ENCODE measurements at places on chromosomes 5 and 9.

DNA sequence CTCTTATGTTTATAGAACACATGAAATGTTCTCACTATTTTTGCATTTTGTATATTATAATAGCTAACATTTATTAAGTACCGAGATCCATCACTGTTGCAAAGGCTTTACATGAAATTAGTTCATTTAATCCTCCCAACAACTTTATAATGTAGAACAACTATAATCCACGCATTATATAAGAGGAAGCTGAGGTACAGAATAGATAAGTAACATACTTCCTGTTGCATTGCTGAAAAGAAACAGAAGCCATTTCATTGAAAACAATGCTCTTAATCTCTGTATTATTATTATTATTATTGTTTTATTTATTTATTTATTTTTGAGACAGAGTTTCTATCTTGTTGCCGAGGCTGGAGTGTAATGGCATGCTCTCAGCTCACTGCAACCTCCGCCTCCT lies 7.9 kb upstream of the INSYN2B start:
- DNase-seq = no peak

- DNase-seq = no peak
Measured at GRCh38 chr5:65326922-65327321, 154.8 kb downstream of the ADAMTS6 start.

DNA sequence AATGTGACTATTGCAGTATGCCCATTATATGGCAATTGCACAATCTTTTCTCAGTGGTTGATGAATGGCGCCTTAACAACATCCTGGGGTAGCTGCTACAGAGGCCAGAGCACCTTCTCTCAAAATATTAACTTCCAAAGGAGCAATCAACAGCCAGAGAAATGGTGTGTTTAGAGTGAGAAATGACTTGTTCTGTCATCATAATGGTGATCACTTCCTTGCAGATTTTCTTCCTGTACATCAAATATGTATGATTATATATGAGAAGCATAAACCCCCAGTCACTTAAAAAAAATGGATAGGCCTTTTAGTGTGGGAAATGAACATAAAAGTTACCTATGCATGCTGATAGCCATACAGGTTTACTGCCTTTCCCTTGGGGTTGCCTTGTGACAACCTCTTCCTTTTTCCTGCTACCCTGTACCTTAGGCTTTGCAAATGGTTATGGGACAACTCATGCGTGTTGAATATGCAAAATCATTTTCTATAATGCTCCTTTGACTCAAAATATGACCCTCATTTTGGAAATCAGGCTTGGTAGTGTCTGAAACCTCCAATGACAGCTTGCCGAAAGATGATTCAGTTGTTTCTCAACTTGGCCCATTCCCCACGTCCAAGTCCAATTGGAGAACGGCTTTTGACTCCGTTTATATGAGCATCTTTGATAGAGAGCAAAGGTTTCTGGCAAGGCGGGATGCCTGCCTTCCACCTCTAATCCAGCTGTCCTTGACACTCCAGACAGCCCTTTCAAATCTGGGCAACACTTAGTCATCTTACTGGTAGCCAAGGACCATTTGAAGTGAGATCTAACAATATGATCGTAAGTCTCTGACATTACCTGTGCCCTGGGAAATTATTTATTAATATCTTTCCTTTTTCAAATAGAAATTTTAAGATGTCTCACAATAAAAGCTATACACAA lies 69.3 kb downstream of the SLC1A1 start:
- DNase-seq = no peak

DNA sequence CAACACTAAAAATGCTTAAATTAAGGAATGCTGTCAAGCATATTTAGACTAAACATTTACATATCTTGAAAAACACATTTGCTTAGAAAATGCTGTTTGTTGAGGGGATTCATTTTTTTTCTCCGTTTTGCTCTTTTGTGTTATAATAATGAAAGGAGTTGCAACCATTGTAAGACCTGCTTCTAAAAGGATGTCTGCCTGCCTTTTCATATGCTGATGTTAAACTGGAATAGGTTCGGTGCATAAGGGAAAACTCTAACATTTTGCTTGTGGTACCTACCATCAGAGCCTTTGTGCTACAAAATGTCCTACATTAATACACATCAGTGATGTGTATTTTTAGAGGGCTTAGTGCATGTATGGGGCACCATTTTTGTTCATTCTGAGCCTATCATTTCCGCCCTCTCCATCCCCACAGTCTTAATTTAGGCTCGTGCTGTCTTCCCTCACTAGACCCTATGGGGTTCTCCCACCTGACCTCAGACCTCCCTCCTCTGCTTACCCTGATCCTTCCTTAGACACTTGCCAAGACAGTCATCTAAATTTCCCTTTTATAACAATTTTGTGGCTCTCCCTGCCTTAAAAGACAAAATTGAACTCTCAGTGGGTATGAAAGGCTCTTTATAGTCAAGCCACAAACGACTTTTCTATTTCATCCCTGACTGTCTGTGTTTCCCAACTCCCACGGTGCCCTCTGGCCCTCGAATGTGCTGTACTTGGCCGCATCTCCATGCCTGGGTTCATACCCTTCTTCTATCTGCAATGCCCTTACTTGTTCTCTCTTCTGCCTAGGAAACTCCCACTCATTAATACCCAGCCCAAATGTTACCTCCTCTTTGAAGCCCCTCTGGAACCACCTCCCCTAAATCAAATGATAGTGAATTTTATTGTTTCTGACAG lies 61.2 kb downstream of the CMYA5 start:
- no peak for DNase-seq

DNA sequence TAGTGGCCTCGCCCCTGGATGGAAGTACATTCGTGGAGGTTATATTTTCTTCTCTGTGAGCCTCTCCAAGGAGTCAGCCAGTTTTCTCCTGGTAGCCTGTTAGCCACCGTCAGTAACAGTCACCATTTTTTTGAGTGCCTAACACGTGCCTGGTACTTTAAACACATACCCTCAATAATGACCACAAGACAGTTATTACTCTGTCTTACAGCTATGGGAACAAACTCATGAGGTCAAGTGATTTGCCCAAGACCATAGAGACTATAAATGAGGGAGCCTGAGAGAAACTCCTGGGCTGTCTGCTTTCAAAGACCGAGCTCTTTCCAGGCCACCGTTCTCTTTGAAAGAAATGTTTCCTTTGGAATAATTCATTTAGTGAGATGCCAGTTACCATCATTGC lies 90.4 kb downstream of the PALM2AKAP2 start:
- DNase-seq = no peak

DNA sequence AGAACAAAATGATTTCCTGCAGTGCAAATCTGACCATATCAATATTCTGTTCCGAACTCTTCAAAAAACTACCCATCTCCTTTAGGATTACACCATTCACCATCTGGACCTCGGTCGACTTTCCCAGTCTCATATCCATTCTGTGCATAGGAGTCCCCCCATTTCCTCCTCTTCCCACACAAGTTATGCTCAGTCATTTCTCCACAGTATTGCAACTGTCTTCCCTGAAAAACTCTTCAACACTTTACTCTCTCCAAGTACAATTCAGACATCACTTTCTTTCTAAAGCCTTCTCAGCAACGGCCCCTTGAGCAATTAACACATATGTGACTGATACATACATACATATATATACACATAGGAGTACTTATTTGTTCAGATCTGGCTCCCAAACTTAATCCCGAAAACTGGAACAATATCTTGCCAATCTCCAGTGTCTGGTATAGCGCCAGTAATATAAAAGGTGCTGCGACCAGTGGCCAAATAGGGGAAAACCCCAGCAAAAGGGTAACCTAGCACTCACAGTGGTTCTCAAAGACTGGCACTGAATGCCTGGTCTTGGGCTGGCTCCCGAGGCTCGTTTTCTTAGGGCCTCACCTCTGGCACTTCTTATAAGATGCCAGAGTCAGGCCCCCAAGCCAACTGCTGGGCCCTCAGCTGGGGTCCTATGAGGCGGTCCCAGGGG lies 629 bp downstream of the ZBTB26 start:
- no peak for DNase-seq

DNA sequence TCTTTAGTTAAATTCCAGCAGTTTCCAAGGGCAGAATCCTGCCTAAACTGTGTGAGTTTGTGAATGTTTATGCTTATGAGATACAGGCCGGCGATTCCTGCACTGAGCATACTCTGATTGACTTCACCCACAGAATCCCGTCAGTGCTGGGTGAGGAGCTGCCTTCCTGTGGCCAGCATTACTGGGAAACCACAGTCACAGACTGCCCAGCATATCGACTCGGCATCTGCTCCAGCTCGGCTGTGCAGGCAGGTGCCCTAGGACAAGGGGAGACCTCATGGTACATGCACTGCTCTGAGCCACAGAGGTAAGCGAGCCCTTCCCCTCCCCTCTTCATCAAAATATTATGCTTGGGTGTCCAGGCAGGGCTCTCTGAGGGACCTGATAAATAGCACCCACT lies 103.7 kb downstream of the CMYA5 start:
- DNase-seq = no peak

DNA sequence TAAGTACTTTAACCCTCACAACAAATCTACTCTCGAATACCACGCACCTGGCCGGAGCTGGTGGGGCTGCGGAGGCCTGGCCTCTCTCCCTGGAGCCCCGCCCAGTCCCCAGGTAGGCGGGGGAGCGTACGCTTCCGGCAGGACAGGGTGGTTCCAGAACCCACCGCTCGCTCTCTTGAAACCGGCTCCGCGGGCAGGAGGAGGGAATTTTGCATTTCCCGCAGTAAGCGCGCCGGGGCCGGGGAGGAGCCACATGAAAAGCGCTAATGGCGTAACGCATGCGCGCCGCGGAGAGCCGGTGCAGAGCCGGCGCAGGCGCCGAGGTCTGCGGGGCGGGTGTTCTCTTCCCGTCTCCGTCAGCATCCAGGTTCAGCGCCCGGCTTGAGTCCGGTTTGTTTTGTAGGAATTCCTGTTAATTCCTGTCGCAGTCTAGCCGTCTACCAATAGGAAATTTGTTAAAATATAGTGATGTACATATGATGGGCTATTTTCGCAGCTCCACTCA lies 20.8 kb downstream of the CAVIN4 start:
- DNase-seq = peak; percentile 56

GRCh38 chr5:1161833-1162229 lies 39.6 kb upstream of the SLC6A19 start:
- DNase-seq = no peak

GRCh38 chr9:136175616-136176197 lies 29.2 kb downstream of the LHX3 start:
- no peak for DNase-seq

GRCh38 chr9:96020792-96021550 lies 145.5 kb downstream of the ERCC6L2 start:
- DNase-seq = no peak

GRCh38 chr9:98275159-98275558 lies 19.7 kb upstream of the TBC1D2 start:
- no peak for DNase-seq
